ENCODE measurements at places on chromosomes 3 and 15. TPM values are rescaled to one million over a fixed set of nuclear protein-coding genes. Genes with fewer than 3 reads are reported as not detected.

GRCh38 chr3:33636125-33636850, 81.8 kb downstream of the CLASP2 start:
- H3K4me3 ChIP-seq: no peak overlapping the region
- H3K36me3 ChIP-seq: peaks cover 3% of the 10 kb centered on the region
- H3K27me3 ChIP-seq: no peaks in the 10 kb centered on the region
- H3K27ac ChIP-seq: no peak overlapping the region

DNA sequence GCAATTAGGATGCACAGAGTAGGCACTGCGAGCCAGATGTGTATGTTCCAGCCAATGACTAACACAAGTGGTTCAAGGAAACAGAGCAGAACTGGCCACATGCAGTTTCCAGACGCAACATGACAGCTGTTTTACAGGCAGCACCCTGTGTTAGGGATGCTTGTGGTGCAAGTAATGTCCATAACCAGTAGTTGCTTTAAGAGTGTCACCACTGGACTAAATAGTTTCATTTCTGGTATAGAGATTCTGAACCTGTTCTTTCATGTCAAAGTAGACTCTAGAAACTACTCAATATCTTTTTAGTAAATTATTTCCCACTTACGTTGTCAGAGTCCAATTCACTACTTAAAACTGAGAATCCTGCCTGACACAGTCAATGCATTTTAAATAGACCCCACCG, 14.5 kb upstream of the LPP start:
- no peak overlapping the region for H3K27ac ChIP-seq
- H3K4me1 ChIP-seq: peaks cover 23% of the 10 kb centered on the region
- H3K27me3 ChIP-seq: peaks cover 12% of the 10 kb centered on the region
- no peaks in the 10 kb centered on the region for H3K36me3 ChIP-seq

The NAALADL2 gene
- total RNA-seq: not detected

GRCh38 chr15:45205192-45205591, 17.4 kb upstream of the SHF start:
- no peaks in the 10 kb centered on the region for H3K36me3 ChIP-seq
- peak overlapping the region; percentile 32 for H3K27ac ChIP-seq
- H3K27me3 ChIP-seq: peaks cover 6% of the 10 kb centered on the region
- H3K4me3 ChIP-seq: no peak overlapping the region
- DNase-seq: peak; percentile 90

The IREB2 gene
- 89.1 TPM for total RNA-seq

DNA sequence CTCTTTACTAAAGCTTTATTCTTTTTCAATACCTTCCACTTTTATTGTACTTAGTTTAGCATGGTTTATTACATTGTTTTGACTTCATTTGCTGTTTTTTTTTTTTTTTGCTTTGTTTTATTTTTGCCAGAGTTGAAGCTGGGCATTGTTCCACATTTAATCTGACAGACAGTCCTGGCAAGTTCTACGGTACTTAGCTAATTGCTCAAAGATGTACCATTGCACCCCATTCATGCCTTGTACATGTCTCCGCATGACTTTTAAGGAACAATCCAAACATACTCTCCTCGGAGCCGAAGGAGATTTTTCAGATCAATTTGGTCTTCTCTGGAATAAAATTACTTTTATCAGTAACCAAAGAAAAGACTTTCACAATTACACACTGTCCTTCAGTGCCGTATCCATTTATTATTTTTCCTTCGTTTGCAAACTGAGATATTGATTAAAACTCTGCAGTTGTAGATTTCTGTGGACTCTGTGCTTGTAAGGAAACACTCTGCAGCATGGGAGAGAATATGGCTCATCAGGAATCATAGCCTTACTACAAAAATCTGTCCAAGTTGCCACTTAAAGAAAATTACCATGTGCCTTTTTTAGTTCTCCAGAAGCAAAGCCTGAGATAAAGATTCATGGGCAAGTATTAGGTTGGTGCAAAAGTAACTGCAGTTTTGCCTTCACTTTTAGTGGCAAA, 952.0 kb downstream of the AGBL1 start:
- H3K27me3 ChIP-seq: no peaks in the 10 kb centered on the region
- no peaks in the 10 kb centered on the region for H3K36me3 ChIP-seq
- no peak overlapping the region for H3K4me3 ChIP-seq
- no peak for DNase-seq
- no peak overlapping the region for H3K27ac ChIP-seq

DNA sequence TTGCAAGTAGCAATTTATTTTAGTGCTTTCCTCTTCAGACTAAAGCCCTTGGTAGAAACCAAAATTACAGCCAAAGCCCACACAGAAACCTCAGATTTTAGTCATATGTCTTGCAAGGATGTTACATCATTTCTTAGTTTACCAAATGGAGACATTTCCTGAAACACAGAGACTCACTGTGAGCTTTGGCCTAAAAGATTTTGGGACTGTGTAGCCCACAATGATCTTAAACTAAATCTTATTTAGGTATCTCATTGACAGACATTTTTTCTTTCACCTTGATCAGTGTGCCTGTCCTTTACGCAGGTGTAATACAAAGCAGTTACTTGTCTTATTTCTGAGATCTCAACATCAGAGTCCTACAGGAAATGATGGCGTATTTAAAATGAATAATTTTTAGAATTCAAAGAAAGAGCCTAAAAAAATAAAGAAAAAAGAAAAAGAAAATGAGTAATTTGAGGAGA, 27.8 kb upstream of the AP4E1 start:
- H3K4me3 ChIP-seq: peak overlapping the region; percentile 71
- peaks cover 70% of the 10 kb centered on the region for H3K4me1 ChIP-seq
- no peaks in the 10 kb centered on the region for H3K36me3 ChIP-seq
- peak; percentile 80 for DNase-seq
- no peaks in the 10 kb centered on the region for H3K27me3 ChIP-seq

The GOLGA6B gene
- total RNA-seq: not detected

The SLC24A5 gene
- not detected for total RNA-seq

DNA sequence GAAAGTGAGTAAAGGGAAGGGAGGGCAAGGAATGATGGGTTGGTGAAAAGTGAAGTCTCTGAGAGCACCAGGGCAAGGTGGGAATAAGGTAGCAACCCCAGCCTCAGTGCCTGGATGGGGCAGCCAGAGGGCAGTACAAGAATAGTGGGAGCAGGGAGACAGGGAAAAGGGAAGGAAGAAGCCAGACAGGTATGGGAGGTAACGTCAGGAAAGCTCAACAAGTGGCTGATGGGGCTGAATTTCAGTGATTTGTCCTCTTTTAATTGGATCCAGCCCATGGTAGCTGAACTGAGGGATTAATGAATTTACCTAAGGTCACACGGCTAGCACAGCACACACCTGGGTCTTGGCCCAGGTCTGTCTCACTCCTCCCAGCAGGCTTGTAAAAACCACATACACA, 12.6 kb downstream of the RORA start:
- H3K4me3 ChIP-seq: no peak overlapping the region
- H3K36me3 ChIP-seq: no peaks in the 10 kb centered on the region
- H3K27ac ChIP-seq: no peak overlapping the region
- no peak for DNase-seq
- peaks cover 27% of the 10 kb centered on the region for H3K27me3 ChIP-seq

DNA sequence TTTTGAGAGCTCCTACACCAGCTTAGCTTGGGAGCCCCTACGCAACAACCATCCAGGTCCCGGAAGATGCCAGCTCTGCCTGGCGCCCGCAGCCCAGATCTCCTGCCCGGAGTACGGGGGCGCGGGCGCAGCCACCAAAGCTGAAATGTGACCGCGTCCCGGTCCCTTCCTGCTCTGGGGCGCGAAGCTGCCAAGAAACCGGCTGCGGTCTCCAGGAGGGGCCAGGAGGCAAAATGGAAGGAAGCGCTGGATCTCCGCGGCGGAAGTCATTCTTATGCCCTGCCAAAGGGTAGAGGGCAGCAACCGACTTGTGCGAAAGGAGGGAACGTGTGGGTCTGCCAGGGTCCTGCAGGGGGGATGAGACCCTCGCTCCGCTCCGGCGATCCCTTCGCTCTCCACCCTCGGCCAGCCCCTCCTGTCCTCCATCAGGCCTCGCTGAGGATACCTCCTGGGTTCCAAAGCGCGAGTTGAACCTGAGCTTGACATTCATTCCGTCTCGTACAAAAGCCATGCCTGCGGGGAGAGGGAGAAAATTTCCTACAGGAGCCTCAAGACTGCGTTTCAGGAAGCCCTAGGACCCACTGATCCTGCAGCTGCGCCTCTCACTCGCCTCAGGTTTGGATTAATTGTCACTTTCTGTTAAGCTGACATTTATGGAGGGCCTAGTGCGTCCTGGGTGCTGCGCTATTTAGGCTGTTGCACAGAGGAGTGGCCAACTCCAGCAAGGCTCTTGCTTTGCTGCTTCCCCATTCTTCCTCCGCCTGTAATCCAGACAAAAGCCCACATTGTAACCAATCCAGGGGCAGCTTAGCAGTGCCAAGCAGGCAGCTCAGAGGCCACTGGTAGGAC, 98.3 kb upstream of the VGLL3 start:
- H3K27me3 ChIP-seq: peaks cover 3% of the 10 kb centered on the region
- peaks cover 20% of the 10 kb centered on the region for H3K4me1 ChIP-seq
- H3K27ac ChIP-seq: peak overlapping the region; percentile 69
- no peaks in the 10 kb centered on the region for H3K36me3 ChIP-seq
- peak overlapping the region; percentile 85 for H3K4me3 ChIP-seq
- DNase-seq: peak; percentile 75

The RARRES1 gene
- total RNA-seq: not detected

The TEX55 gene
- total RNA-seq: not detected

The FBXL22 gene
- 0.80 TPM for total RNA-seq

- no peaks in the 10 kb centered on the region for H3K4me1 ChIP-seq
- no peaks in the 10 kb centered on the region for H3K27me3 ChIP-seq
- H3K4me3 ChIP-seq: no peak overlapping the region
- DNase-seq: no peak
- H3K36me3 ChIP-seq: no peaks in the 10 kb centered on the region
- H3K27ac ChIP-seq: no peak overlapping the region
Measured at GRCh38 chr15:27220199-27220598, 249.2 kb downstream of the GABRG3 start.

- no peaks in the 10 kb centered on the region for H3K27me3 ChIP-seq
- no peak for DNase-seq
- H3K4me3 ChIP-seq: no peak overlapping the region
- H3K4me1 ChIP-seq: peaks cover 13% of the 10 kb centered on the region
Measured at GRCh38 chr3:52128118-52128683, 26.0 kb downstream of the POC1A start.

The TRPM1 gene
- not detected for total RNA-seq

DNA sequence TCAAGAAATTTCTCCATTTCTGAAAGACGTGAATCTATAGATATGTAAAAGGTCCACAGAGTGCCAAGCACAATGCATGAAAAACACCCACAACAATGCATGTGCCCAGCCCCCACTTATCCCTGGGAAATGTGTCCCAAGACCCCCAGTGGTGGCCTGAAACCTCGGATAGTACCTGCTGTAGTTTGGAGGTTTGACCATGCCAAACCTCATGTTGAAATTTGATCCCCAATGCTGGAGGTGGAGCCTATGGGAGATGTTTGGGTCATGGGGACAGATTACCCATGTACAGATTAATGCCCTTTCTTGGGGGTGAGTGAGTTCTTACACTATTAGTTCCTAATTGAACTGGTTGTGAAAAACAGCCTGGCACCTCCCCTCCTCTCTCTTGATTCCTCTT, 21.4 kb upstream of the MYZAP start:
- no peak overlapping the region for H3K27ac ChIP-seq
- peaks cover 5% of the 10 kb centered on the region for H3K4me1 ChIP-seq

DNA sequence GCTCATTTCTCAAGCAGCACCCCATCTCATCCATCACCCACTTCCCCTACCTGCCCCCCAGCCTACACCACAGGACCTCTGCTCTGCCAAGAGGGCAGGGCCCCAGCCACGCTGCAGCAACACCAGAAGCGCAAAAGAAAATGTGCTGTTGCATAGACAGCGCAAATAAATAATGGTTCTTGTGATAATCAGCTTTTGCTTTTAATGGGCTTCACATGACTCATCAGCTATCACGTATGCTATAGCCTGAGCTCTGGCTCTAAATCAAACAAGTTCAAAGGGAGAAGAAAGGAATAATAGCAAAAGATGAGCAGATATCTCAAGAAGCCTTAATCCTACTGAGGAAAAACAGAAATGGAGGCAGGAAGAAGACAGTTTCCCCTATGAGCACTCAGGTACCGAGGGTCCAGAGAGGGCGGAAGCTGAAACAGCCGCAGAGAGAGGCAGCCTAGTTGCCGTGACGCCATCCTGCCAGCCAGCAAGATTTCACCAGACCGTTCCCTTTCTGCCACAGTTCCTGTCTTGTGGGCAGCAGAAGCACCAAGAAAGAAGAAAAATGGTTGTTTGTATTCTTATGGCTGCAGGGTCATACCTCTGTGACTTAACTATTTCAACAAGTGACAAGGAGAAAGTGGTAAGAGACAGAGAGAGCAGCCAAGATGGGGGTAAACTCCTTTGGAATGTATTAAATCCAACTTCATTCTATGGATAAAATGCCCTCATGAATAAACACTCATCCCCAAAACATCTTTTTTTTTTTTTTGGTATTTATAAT, 22.0 kb downstream of the RAB27A start:
- peak overlapping the region; percentile 81 for H3K4me3 ChIP-seq
- H3K27ac ChIP-seq: peak overlapping the region; percentile 97
- no peaks in the 10 kb centered on the region for H3K27me3 ChIP-seq
- peaks cover 54% of the 10 kb centered on the region for H3K4me1 ChIP-seq

GRCh38 chr3:125136515-125136914, 76.0 kb downstream of the SLC12A8 start:
- no peak overlapping the region for H3K27ac ChIP-seq
- H3K27me3 ChIP-seq: peaks cover 44% of the 10 kb centered on the region
- no peak for DNase-seq
- no peak overlapping the region for H3K4me3 ChIP-seq

The SLC22A14 gene
- total RNA-seq: not detected

GRCh38 chr3:29568355-29568754, 287.5 kb downstream of the RBMS3 start:
- H3K27me3 ChIP-seq: peaks cover 1% of the 10 kb centered on the region
- H3K36me3 ChIP-seq: no peaks in the 10 kb centered on the region
- no peak overlapping the region for H3K27ac ChIP-seq
- no peak for DNase-seq

The GLCE gene
- total RNA-seq: 3.8 TPM

DNA sequence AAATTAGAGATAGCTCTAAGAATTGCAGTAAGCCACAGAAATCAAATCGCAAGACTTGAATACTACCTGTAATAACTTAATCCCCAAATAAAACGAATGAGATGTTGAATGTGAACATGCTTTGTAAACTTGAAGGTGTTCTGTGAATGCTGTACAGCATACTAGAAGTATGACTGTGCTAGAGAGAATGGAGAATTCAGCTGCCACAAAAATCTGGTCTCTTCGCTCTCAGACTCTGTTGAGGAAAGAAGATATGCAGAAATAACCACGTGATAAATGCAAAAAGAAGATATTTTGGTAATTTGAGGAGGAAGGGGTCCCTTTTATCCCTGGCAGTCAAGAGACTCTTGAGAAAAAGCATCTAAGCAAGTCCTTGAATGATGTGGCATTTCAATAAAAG, 37.3 kb downstream of the ZBTB38 start:
- no peak for DNase-seq
- no peak overlapping the region for H3K27ac ChIP-seq
- H3K4me3 ChIP-seq: no peak overlapping the region
- H3K4me1 ChIP-seq: peaks cover 17% of the 10 kb centered on the region
- no peaks in the 10 kb centered on the region for H3K27me3 ChIP-seq
- H3K36me3 ChIP-seq: peaks cover 28% of the 10 kb centered on the region

The VGLL3 gene
- total RNA-seq: not detected

GRCh38 chr3:112085735-112086075, 484 bp upstream of the C3orf52 start:
- peaks cover 4% of the 10 kb centered on the region for H3K36me3 ChIP-seq
- peak overlapping the region; percentile 87 for H3K27ac ChIP-seq
- peak overlapping the region; percentile 93 for H3K4me3 ChIP-seq
- H3K27me3 ChIP-seq: no peaks in the 10 kb centered on the region
- DNase-seq: no peak

GRCh38 chr15:35857567-35858226, 311.7 kb upstream of the DPH6 start:
- no peaks in the 10 kb centered on the region for H3K36me3 ChIP-seq
- H3K27ac ChIP-seq: peak overlapping the region; percentile 54
- H3K4me3 ChIP-seq: no peak overlapping the region

GRCh38 chr3:183265834-183266417, 12.9 kb downstream of the B3GNT5 start:
- no peak overlapping the region for H3K27ac ChIP-seq
- DNase-seq: peak; percentile 65
